ENCODE measurements at places on chromosomes 4 and X.

DNA sequence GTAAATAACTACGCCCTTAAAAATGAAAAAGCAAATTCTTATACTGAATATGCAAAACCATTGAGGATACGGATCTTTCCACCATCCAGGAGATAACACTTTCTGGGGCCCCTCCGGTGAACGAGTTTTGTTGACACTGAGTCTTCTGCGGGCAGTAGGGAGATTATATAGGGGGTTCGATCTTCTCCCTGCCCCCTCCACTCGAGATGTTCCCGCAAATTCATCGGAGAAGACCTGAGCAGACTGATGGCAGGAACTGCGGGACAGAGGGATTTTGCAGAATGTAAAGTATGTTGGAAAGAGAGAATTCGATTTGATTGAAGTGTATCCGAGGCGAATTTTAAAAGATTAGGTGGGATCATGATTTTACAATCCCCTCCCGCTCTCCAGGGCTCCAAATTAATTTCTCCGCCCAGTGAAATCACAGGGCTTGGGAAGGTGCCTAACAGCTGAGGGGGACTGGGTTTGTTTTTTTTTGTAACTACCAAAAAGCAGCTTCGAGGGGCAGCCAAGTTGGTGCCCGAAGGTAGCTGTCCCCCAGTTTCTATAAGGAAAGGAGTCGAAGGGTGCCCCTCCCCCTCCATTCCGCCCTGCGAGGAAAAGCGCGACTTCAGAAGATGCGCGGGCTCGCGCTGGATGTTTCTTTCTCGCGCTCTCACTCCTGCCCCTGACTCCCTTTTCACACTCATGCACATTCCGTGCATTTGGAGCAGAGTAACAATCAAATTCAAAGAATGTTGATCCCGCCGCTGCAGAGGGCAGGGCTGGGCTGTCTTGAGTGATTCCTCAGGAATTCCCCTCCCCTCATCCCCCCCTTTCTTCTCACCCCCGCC, 1.2 kb downstream of the TMEM255A start:
- DNase-seq: no peak

DNA sequence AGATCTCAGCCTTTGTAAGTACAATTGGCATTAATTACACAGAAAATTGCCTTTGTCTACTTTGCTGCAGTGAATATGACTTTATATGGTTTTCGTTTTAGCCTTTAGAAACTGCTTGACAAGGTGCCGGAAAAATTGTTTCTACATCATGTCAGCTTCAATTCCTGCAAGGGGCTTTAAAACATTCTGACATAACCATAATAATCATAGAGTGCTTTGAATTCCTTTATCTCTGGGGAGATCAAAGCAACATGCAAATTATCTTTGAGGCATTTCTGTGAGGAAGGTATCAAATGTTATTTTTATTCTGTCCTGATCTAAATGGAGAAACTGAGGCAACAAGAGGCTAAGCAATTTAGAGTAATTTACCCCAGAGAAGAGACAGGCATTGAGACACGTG, 57.8 kb downstream of the MMRN1 start:
- DNase-seq: no peak

GRCh38 chrX:10534611-10535010, 85.8 kb downstream of the MID1 start:
- no peak for DNase-seq

- no peak for DNase-seq
These were observed 16.6 kb downstream of the CHST7 start for GRCh38 chrX:46589977-46590723.

GRCh38 chr4:140116442-140117104, 37.4 kb downstream of the MAML3 start:
- DNase-seq: no peak

DNA sequence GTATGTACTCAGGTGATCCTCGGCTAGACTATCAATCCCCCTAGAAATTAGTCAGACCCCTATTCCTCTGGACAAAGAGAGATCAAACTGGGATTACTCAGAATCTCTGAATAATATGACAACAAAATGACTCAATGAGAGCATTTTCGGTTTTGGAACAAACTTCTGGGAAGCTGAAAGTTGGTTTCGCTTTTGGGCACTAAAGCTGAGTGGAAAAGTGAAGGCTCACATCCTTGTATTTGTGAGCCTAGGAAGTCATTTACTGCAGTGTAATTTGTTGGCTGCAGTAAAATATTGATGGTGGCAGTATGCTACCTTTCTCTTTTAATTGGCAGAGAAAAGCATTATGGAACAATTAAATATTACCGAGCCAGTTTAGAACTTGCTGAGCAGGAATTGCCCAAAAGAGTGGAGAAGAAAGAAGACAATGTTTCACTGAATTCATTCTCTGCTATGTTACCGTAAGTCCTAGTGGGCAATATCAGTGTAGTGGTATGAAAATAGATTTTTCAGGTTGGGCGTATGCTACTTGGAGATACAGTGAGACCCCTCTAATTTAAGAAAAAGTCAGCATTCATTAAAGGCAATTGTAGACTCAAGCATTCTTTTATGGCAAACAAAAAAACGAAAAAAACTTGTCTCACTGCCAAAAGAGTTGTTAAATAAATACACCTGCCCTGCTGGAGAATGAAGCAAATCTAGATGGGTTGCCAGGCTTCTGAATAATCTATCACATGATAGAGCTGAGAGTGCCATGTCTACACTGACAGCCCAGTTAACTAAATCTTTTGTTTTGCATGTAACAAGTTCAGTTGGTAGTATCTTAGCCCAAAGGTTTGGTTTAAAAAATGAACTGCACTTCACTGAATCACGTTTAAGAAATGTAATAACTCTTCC, 69.6 kb downstream of the AGTR2 start:
- DNase-seq: no peak

DNA sequence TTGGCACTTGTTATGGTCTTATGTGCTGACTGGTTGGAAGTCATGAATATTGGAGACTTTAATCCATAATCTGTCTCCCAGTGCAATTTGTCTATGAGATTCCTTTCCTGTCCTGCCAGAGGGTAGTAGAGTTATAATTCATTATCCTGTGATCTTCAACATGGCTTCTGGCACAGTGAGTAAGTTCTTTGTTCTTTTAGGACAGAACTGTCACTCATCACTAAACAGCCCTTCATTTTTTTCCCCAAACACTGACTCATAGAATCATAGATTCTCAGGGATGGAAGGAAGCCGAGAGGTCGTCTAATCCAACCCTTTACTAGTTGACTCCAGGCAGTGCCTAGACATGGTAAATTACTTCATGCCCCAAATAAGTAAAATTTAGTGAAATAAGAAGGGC, 78.4 kb downstream of the LUZP4 start:
- no peak for DNase-seq

DNA sequence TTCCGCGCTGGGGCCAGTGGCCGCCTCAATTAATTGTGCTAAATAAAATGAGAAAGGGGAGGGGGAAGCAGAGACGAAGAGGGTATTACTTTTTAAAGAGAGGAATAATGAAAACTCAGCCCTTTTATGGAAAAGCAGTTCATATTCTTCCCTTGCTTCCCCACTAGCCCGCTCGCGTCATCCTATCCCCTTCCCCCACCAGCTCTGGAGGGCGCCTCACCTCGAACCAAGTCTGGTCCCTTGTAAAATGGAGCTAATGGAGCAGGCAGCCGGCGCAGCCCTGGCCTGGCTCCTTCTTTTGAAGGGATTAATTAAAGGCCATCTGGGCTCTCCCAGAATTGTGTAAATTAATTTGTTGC, 511 bp upstream of the NKX6-1 start:
- DNase-seq: no peak

GRCh38 chr4:167785523-167785922, 306.8 kb upstream of the ANXA10 start:
- no peak for DNase-seq

- DNase-seq: no peak
These were observed 394.0 kb upstream of the IGFBP7 start for GRCh38 chr4:57504139-57504538.

DNA sequence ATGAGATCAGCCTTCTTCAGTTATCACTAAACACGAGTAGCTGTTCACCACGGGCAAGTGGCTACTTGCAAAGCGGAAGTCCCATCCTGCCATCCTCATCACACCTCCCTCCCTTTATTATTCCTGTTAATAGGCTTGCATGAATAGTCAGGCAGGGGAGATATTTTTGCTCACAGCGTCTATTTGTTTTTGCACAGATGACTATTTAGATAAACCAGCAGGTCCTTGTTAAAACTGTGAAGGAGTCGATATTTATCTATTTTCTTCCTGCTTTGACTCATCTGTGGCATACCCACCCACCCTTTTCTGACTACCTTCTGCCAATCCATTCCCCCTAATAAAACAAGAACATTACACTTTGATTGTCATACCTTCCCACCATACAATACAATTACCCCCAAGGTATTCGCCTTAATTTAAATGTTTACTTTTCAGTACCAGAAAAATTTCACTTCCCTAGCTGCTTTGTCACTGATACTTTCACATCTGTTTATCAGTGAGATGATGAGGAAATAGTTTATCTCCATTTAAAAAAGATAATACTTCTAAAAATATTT, 96.6 kb upstream of the BANK1 start:
- no peak for DNase-seq

DNA sequence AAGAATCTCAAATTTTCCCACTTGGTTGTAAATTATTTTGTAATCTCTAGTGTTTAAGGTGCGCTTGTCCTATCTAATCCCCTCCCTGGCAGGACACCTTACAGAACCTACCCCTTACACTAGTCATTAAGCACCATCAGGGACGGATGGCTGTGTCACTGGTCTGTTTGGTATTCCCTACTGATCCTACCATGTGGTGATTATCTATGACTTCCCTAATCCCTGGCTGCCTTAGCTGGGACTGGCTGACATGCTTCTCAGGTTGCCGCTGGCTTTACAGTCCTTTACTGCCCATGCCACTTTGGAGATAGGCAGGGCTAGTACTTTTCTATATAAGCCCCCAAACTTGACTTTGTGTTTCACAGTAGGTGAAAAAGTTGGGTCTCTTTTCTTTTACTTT, 58.6 kb downstream of the ELOVL6 start:
- DNase-seq: no peak

DNA sequence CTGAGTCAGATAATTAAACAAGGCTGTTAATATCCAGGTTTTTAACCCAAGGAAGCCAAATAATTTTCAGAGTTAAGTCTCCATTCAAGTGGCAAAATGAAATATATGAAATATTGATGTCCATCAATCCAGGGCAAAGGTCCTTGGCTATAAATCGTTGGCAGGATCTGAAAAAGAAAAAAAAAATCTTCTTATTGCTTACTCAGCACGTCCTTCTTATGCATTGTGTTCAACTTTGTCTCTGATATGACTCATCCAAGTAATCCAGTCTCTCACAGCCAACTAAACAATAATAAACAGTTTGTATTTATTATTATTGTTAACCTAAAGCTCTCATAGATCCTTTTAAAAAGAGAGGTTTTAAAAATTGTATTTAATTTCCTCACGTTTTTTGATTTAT, 851.2 kb downstream of the ADGRL3 start:
- DNase-seq: no peak

GRCh38 chrX:1727531-1728027, 112.7 kb downstream of the ASMT start:
- no peak for DNase-seq

DNA sequence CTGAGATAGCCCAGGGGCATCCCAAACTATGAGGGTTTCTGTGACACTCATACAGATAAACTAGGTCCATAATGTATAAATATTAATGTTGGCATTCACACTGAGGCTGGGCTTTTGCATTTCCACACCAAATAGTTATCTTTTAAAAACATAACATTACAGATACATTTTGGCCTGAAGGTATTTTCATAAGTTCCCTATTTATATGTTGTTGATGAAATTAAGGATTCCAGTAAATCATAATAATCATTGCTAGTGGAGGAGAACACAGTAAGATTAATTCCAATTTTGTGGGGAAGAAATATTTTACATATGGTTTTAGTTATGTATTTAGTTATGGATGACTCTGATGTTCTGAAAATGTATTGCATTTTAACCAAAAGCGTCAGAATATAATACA, 479.6 kb downstream of the CCSER1 start:
- no peak for DNase-seq

DNA sequence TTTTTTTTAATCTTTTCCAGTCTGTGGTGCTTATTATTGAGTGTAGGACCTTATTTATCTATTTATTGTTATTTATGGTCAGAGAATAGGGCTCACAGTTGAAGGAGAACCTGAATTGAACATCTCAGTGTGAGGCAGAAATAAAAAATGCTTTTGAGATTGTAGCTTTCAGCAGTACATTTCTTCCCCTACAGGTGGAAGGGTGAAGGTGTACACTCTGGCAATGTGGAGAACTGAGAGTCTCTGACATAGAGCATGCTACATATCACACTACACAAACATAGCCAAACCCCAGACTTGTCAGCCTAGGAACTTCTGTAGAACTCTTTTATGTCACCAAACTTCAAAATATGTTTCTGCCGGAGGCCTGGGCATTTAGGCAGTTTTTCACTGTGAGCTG, 140.2 kb downstream of the STIM2 start:
- DNase-seq: no peak

DNA sequence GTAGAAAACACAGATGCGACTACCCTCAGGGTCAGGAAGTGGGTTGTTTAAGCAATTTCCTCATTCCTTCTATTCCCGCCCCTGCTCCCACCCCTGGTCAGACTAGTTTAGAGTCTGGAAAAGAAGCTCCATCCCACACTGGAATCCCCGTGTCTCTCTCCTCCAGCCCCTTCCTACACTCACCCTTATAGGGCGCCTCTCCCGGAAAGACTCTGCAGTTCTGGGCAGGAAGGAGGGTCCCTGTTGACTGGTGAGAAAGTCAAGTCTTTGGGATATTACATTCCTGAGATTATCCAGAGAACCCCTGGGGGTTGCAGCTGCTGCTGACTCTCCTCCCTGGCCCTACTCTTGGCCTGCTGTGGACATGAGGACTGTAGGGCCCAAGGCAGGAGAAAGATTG, 11.9 kb downstream of the STARD8 start:
- no peak for DNase-seq

GRCh38 chr4:26145212-26145611, 175.6 kb upstream of the RBPJ start:
- no peak for DNase-seq

- DNase-seq: no peak
These were observed 273.5 kb downstream of the DACH2 start for GRCh38 chrX:86421771-86422170.

DNA sequence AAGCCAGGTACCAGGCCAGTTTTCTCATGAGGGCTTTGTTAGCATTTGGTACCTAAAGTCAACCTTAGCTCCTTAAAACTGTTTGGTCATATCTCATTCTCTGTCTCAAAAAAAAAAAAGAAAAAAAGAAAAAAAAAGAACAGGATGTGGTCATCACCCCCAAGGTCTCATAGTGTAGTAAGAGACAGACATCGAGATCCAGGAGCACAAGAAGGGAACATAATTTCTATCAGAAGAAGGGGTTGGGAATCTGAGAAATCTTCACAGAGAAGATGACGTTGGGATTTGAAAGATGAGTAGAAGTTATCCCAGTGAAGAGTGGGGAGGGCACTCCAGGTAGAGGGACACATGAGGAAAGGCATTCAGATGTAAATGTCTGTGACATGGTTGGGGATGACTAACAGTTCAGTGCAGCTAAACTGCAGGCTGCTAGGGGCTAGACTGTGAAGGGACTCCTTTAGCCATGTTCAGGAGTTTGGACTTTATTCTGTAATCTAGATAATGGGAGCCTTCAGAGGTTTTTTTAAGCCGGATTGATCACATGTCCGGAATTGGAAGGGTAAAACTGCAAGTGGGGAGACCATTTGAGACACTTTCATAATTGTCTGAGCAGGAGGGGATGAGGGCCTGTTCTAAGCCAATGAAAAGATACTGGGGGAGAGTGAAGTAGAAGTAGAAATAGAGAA, 26.9 kb upstream of the GJB1 start:
- no peak for DNase-seq
